ENCODE measurements at places on chromosomes 5 and 9.

DNA sequence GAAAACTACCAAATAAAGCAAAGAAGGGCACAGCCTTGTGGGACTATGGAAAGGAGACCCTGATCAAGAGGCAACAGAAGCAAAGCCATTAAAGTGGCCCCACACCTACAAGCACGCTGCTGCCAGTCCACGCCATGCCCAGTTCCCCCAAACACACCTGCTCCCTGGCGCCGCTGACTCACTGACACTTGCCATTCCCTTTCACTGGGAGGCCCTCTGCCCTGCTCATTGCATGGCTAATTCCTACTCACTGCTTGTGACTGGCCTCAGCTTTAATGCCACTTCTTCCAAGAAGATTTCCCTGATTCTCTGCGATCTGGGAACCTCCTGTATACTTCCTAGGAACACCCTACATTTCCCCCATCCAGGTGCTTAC is 71.2 kb upstream of the TAF1L start:
- DNase-seq: no peak

DNA sequence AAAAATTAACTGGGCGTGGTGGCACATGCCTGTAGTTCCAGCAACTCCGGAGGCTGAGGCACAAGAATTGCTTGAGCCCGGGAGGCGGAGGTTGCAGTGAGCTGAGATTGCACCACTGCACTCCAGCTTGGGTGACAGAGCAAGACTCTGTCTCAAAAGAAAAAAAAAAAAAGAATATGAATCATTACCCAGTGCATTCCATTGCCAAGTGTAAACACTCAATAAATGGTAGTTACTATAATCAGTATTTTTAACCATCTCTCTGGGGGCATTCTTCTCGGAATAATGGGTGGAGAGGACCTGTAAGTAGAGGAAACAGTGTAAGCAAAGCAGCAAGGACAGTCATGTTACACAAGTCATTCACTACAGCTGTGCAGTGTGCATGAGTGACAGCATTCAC is 13.8 kb upstream of the RANBP17 start:
- DNase-seq: no peak

DNA sequence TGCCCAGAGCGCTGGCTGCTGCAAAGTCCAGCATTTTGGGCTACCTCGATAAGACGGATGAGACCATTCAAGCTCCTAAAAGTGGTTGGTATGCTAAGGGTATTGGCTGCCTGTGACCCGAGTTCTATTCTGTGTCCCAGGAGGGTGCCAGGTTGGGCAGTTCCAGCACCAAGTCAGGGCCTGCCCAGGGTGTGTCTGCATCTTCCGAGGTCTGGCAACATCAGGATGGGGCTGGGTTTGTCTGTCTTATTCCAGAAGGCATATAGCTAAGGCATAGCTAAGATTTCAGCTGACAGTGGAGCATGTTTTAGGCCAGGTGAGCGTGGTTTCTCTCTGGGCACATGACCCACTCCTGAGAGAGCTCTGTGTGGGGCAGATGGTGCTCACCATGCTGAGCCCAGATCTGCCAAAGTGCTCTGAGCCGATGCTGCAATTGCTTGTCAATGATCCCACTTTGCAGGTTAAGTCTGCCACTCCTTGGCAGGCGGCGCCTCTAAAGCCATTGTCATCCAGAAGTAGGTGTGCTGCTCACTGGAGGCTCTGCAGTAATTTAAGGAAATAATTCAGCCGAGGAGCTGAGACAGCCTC is 7.8 kb downstream of the SLC9A3 start:
- no peak for DNase-seq

GRCh38 chr9:73129941-73130685 is 21.6 kb upstream of the ANXA1 start:
- DNase-seq: no peak

GRCh38 chr5:759781-760362 is 24.7 kb downstream of the ZDHHC11B start:
- DNase-seq: no peak

- no peak for DNase-seq
Measured at GRCh38 chr5:111934511-111934910, 177.5 kb upstream of the NREP start.

DNA sequence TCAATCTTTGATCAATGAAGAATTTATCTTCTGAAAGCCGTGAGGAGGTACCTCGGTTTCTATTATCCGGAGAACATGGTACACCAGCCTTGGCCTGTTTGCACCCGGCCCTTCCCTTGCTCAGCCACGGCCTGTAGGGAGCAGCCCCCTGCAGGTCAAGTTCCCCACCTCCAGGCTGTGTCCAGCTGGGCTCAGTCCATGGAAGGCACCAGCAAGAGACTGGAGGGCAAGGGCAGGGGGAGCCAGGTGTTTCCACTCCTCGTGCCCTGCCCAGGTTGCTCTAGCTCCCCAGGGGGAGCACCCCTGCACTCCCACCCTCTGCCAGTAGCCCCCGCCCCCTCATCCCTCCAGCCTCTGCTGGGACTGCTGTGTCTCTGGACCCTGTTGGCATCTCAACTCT is 87.3 kb upstream of the ADAMTS2 start:
- no peak for DNase-seq

DNA sequence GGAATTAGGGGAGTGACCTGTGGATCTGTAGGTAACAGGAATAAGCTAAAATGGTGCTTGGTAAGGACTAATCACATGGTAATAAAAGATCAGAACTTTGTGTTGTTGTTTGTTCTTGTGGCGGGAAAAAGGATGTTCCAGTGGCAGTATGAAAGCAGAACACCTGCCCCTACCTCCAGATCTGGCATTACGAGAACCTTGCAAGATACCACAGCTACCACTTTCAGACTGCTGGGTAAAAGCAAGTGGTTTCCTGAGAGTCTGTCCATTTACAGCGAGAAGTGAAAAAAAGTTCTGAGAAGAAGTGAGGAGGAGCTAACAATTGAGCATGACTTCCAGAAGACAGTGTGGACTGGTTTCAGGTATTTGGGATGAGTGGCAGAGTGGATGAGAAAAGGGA is 252.5 kb downstream of the TLE4 start:
- no peak for DNase-seq

DNA sequence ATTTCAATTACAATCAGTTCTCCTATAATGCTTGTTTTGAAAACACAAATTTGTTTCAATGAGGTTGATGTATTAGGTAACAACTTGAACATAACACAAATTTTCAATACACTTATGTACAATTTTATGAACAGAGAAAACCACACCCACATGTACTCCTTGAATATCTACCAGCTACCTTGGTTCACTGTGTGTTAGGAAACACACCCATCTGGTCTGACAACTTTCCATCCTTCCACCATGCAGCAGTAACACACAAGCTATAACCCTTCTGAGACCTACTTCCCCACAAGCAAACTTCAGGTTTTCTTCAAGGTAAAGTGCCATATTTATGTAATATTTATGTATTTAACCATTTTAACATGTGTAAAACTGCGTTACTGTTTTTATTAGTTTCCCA is 36.4 kb upstream of the UBQLN1 start:
- no peak for DNase-seq

DNA sequence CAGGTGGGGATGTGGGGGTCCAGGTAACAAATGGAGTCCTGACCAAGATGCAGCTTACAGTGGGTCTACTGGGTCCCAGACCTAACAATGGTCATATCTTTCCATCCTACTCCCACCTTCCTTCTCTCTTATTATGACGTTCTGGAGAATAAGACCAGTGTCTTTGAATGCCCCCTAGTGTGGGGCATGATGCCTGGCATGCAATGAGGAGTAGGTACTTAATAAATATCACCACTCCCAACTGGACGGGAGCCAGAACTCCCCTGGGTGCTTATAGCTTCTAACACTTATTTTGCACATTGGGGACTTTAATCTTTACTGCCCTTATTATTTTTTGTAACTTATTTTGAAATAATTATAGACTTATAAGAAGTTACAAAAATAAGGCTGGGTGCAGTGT is 98.2 kb downstream of the NDFIP1 start:
- DNase-seq: no peak

DNA sequence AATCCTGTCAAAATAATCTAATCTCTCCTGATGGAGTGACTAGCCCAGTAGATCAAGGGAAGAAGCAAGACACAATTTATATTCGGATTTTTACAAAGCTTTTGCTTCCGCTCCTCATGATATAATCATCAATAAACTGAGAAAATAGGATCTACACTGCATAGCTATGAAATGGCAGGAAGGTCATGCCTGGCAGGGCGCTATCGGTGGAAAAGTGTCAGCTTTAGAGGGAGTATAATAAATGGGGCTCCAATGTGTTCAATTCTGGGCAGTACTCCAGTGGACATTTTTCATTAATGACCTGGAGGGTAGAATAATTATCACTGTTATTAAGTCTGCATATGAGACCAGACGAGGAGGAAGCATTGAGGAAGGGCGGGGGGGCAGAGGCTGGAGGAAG is 1013.3 kb upstream of the DMAC1 start:
- DNase-seq: no peak

GRCh38 chr5:146940295-146940694 is 61.7 kb upstream of the PPP2R2B start:
- no peak for DNase-seq

DNA sequence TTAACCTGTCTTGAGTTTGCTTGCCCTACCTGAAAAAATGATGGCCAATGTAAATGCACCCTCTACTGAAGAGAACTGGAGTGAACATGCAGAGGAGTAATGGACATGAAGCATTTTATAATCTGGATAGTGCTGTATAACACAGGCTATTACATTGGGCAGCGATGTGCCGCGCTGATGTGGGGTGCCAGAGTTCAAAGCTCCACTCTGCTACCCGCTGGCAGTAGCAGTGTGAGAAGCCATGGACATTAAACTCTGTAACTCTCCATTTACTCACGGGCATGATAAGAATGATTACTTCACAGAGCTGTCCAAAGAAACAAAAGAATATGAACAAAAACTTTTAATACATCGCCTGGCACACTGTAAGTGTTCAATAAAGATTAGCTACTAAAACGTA is 7.5 kb upstream of the CDH6 start:
- no peak for DNase-seq

DNA sequence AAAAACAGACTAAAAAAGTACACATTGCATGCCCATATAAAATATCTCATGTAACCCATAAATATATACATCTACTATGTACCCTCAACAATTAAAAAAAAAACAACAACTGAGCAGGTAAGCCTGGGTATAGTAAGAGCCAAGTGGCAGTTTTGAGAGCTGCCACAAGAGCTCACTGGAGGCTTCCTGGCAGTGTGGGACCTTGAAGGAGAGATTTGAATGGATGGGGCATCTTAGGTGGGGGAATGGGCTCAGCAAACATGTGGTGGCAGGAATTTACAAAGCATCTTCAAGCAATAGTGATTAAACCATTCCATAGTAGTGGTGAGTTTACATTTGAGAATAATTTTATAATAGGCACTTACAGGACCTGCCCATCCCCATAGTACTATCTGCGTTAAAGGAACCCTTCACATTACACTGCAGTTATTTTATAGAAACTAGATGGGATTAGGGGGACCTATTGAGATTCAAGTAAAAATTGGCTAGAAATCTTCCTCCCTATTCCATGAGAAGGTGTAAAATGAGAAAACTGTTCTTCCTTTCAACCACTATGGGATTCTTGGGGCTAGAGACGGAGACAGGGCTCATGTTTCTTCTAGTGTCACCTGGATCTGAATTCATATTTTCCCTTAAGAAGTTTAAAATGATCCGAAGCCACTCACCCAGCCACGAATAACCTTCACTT is 6.9 kb downstream of the MEGF10 start:
- DNase-seq: no peak

DNA sequence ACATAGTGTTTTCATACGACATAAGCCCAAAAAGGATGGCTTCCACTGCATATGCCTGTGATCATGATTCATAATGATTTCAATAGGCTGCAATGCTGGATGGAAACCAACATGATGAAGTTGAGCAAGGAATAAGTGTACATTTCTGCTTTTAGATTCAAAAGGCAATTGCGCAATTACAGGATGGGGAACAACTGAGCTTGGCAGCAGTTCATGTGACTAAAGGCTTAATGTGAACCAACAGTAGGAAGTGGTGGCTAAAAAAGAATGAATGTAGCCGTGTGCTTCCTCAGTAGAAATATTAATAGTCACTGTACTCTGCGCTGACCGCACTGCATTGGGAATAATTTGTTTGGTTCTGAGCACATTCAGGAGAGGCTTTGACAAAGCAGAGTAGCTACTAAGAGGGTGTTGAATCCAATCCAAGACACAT is 51.2 kb downstream of the SLC1A3 start:
- no peak for DNase-seq

DNA sequence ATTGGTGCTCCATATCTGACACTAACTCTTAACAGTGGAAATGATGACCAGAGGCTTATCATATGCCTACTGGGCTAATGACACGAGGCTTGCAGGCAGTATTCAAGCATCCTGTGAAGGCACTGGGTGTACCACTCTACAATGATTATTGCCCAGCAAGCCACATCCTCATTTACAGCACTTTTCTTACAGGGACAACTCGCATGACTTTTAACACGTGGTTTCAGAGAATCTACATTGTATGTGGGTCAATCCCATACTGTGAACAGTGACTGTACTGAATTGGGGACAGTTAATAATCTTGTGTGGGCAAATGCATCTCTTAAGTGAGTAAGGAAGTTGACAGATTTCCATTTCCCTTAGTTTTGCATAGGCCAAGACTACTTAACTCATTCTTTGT is 260.0 kb downstream of the TRPM3 start:
- DNase-seq: no peak

- no peak for DNase-seq
Measured at GRCh38 chr9:12859704-12860251, 85.0 kb downstream of the LURAP1L start.

DNA sequence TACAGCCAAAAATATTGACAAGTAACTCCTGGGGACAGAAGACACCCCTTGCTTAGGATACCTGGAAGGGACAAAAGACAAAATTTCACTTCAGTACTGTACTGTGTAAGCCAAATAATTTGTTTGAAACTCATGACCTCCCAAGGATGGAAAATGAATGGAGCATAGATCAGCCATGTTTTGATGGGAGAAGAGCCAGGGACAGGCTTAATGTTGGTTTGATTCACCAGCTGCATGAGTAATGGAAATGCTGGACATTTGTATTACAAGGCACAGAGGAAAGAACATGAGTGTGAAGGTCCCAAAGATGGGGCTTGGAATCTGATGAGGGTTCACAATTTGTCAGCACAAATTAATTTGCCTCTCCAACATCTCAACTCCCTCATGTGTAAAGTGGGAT is 122.8 kb downstream of the ENC1 start:
- no peak for DNase-seq

DNA sequence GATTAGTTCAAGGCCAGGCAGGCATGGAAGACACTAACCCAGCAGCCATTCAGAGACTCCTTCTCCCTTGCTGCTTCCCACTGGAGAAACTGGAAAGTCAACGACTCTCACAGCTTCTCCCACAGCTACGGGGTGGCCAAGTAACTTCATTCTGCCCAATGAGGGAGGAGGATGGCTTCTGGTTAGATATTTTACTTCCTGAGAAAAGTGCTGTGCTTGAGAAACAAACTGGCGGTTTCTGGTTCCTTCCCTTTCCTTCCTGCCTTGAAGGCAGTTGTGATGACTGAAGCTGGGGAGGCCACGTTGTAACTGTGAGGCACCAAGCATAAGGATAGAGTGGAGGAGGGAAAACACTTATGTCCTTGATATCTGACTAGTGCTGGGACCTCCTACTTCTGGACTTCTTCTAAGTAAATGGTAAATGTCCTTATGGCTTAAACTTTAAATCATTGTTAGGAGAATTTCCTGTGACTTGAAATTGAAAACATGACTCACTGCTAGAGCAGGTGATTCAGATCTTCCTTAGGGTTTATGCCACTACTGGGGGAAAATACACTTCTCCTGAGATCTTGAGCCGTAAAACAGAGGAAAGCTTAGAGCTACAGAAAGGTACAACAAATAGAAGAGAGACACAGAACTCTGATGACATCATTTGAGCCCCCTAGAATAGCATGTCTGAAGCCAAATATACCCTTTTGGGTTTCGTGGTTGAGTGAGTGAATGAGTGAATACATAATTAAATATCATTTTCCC is 3.1 kb upstream of the GNPDA1 start:
- DNase-seq: no peak

All from nucleus accumbens (tissue), 56 donors.